Thyroid gland (tissue), 4 donors: ENCODE measurements at places on chromosomes 1 and 21. TPM values are rescaled to one million over a fixed set of nuclear protein-coding genes. Genes with fewer than 3 reads are reported as not detected.
A peak's percentile ranks its signal among the peaks of the same experiment; 100 is the strongest.

DNA sequence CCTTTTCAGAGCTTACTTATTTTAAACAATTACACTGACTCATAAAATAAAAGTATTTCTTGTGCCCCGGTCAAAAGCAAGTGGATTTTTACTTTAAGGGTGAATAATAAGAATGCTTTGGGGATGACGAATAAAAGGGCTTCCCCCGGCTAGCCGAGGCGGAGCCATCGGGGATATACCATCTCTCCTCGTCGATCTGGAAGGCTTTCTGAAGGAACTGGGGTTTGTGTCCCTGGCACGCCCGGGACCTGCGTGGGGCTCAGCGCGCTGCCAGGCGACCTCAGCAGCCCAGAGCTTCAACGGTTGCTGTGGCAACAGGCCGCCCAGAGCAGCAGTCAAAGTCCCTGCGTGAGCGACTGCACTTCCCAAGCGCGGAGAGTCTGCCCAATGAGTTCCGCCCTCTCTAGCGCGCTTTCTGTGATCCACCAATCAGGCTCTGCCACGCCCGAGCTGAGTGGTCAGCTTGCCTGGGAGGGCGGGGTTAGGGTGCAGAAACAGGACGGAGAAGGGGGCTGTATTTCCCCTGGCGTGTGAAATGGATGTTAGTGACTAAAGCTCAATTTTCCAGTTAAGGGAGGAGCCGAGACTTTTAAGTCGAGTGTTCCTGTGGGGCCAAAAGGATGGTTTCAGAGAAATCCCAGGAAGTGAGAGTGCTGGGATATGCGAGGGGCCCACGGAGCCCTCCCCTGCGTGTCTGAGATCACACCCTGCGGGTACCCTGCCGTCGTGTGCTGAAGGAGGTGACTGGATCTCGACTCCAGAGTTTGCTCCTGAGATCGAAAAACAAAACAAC lies 33.0 kb upstream of the MGST3 start:
- DNase-seq: peak; percentile 99

GRCh38 chr1:157624471-157624870 lies 26.6 kb upstream of the FCRL4 start:
- no peak for DNase-seq

Gene FAM43B
- total RNA-seq: 0.59 TPM

- no peak for DNase-seq
Measured at GRCh38 chr1:63732666-63733065, 41.2 kb upstream of the ROR1 start.

DNA sequence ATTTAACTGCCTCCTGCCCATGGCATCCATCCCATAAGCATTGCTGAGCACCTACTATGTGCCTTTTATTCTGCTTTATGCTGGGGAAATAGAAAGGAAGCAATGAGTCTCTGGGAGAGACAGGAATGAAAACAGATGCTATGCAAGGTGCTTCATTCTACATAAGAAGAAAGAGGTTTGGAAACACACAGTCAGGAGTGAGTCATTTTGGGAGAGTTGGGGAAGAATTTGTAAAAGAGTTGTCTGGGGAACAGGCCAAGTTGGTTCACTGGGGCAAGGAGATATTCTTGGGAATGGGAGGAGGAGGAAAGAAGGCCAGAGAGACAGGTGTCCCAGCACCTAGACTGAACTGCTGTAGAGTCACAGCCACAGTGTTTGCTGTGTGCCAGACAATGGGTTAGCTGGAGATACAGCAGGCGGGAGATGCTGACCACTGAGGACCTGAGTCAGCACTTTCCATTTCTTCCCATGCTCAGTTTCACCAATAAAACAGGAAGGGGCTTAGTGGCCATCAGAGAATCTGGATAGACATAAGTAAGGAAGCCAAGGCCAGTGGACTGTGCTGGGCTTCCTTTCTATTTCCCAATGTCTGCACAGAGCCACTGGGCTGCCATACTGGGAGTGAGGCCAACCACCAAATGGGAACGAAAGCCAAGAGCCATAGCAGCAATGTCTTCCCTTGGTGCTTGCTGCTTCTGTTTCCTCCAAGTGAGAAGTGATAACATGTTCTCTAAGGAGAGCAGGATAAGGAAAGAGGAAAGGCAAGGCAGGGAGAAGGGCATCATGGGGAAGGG lies 187.7 kb upstream of the USP24 start:
- DNase-seq: no peak

DNA sequence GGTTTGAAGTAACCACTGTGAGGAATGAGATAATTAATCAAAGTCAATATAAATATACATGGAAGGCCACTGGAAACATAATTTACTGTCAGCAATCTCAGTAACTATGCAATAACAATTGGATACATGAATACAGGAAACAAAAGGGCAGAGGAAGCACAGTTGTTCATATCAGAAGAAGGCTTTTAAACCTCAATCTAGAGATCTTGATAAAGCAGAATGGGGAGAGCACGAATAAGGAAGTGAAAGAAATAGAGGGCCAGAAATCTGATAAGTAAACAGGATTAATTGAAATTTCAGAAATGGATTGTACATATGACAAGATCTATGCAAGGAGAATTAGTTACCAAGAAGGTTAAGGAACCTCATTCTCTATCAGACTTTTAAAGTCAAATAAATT lies 93.0 kb downstream of the EVI5 start:
- no peak for DNase-seq

Gene OR2L2
- total RNA-seq: 0.34 TPM

GRCh38 chr1:60973668-60974067 lies 108.7 kb upstream of the NFIA start:
- no peak for DNase-seq

- peak; percentile 72 for DNase-seq
Measured at GRCh38 chr1:91846007-91846638, 39.8 kb downstream of the TGFBR3 start.

GRCh38 chr1:2433936-2434655 lies 21.7 kb upstream of the PEX10 start:
- DNase-seq: no peak

DNA sequence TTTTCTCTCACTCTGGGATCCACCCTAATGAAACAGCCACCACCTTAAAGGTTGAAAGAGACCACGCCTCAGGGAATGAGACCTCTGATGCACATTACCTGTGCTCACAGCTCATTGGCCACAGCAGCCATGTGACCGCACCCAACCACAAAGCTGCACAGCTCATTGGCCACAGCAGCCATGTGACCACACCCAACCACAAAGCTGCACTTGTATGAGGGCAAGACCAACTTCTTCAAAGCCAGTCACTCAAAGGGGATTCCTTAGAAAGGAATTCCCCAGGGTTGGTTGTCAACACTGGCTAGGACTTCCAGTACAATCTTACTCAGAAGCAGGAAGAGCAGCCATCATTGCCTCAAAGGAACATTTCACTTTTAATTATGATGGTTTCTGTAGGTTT lies 43.6 kb upstream of the PDE9A start:
- DNase-seq: no peak

Gene EXTL1
- not detected for total RNA-seq

Gene MYOC
- 43.4 TPM for total RNA-seq

DNA sequence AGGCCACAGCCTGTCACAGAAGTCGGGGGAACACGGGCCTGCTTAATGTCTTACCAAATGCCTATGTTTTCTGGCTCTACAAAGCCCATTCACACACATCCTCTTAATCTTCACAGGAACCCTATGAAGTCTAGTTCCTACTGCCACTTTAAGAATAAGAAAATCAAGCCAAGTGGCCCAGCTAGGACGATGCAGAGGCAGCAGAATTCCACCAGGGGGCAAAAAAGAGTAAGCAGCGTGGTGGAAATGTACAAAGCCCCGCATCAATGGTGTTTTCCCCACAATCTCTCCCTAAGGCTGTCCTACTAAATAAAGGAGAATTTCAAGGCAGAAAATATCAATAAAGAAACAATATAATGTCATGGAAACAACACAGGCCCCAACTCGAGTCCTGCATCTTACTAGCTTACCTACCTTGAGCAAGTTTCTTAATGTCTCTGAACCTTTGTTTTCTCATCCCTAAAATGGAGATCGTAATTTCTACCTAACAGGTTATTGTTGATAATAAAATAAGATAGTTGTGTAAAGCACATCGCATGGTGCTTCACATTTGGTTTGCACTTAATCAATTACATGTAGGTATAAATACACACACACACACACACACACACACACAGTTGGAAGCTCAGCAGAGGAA lies 21.4 kb downstream of the SEC16B start:
- DNase-seq: peak; percentile 64

Gene FABP3
- 6.6 TPM for total RNA-seq

Gene CCDC17
- total RNA-seq: 5.3 TPM

GRCh38 chr1:232690285-232690935 lies 60.5 kb upstream of the SIPA1L2 start:
- no peak for DNase-seq
